ENCODE measurements at places on chromosomes 2 and 18. TPM values are rescaled to one million over a fixed set of nuclear protein-coding genes. Genes with fewer than 3 reads are reported as not detected.

The HADHB gene
- 63.5 TPM for total RNA-seq

The SPDYA gene
- total RNA-seq: 1.2 TPM

The RAB3GAP1 gene
- 10.7 TPM for total RNA-seq

The GAD1 gene
- total RNA-seq: 1.6 TPM

The MAP3K19 gene
- total RNA-seq: not detected

The ACTR2 gene
- total RNA-seq: 478 TPM

The WDCP gene
- total RNA-seq: 23.2 TPM

The VIT gene
- total RNA-seq: not detected

The ASXL3 gene
- total RNA-seq: not detected

The RPRM gene
- 0.16 TPM for total RNA-seq

The PKDCC gene
- not detected for total RNA-seq

The IL36A gene
- 0.53 TPM for total RNA-seq

The RAB6C gene
- total RNA-seq: not detected

The MARS2 gene
- 15.0 TPM for total RNA-seq

The SIGLEC15 gene
- not detected for total RNA-seq

The MARCHF4 gene
- total RNA-seq: not detected

The CNRIP1 gene
- total RNA-seq: not detected

The ZNG1B gene
- total RNA-seq: 36.4 TPM

The DSG2 gene
- total RNA-seq: 0.18 TPM

The IL37 gene
- total RNA-seq: not detected

The MERTK gene
- total RNA-seq: 0.21 TPM

The FAHD2A gene
- total RNA-seq: 29.2 TPM

The MYO7B gene
- 1.2 TPM for total RNA-seq

The LYG2 gene
- total RNA-seq: not detected

The LONRF2 gene
- 0.11 TPM for total RNA-seq

The SP140L gene
- total RNA-seq: 90.5 TPM

The SERPINB5 gene
- not detected for total RNA-seq

The C2orf76 gene
- 5.8 TPM for total RNA-seq

The CFAP65 gene
- not detected for total RNA-seq

The IL1F10 gene
- not detected for total RNA-seq

The C18orf54 gene
- total RNA-seq: 10.9 TPM

The LGALSL gene
- 1.1 TPM for total RNA-seq

The RNF25 gene
- 25.8 TPM for total RNA-seq

The MTX2 gene
- 10.1 TPM for total RNA-seq

The AGFG1 gene
- 65.6 TPM for total RNA-seq

The POTEC gene
- not detected for total RNA-seq

The ALK gene
- not detected for total RNA-seq

The VWC2L gene
- total RNA-seq: not detected

The ERFE gene
- total RNA-seq: 0.50 TPM

The ALKAL2 gene
- total RNA-seq: not detected

The GCKR gene
- total RNA-seq: not detected

The ATP5MC3 gene
- 293 TPM for total RNA-seq

The DCDC2C gene
- not detected for total RNA-seq

The NPC1 gene
- total RNA-seq: 35.0 TPM

The COL6A3 gene
- total RNA-seq: 0.03 TPM

The CNTNAP5 gene
- not detected for total RNA-seq

The UGT1A7 gene
- total RNA-seq: not detected

The FTCDNL1 gene
- 1.5 TPM for total RNA-seq

The TUBA4A gene
- total RNA-seq: 286 TPM

The GRHL1 gene
- 0.57 TPM for total RNA-seq

The TUBA3D gene
- total RNA-seq: not detected

All from activated CD8-positive, alpha-beta T cell treated with anti-CD3 and anti-CD28 coated beads, Interleukin-2, amount 10 ng/mL, durations not matched to agents 7 days and 5 days (primary cell).